ENCODE measurements at places on chromosomes 13 and 19.

DNA sequence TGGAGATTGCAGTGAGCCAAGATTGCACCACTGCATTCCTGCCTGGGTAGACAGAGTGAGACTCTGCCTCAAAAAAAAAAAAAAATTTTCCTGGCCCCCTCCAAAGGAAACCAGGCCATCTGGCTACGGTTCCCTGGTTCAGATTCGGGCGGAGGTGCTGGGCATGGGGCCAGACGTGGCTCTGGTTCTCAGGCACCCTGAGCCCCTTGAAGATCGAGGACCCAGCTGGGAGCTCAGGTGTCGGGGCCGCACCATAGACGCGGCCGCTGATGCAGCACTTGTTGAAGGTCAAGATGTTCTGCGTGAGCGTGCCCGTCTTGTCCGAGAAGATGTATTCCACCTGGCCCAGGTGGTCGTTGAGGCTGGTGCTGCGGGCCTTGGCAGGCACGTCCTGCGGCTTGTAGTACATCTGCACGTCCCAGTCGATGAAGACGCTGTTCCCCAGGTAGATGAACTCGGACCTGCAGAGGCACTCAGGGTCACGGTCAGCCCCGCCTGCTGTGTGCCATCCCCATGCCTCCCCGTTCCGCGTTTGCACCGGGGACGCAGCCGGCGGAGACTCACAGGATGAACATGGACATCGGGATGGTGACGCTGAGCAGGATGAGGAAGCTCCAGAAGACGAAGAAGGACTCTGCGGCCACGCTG lies 12.3 kb downstream of the ATP8B3 start:
- no peak for DNase-seq

DNA sequence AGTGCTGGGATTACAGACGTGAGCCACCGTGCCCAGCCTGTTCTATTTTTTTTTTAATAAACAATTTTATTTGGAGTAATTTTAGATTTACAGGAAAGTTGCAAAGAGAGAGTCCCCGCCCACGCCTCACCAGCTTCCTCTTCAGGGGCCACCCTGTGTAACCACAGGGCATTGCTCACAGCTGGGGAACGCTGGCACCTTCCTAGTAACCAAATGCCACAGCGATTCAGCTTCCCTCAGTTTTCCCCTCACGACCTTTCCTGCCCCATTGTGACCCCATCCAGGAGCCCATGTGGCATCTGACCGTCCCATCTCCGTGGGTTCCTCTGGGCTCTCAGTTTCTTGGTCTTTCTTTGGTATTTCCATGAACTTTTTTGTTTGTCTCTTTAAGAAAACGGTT lies 83.9 kb downstream of the GNG7 start:
- DNase-seq, result no peak

DNA sequence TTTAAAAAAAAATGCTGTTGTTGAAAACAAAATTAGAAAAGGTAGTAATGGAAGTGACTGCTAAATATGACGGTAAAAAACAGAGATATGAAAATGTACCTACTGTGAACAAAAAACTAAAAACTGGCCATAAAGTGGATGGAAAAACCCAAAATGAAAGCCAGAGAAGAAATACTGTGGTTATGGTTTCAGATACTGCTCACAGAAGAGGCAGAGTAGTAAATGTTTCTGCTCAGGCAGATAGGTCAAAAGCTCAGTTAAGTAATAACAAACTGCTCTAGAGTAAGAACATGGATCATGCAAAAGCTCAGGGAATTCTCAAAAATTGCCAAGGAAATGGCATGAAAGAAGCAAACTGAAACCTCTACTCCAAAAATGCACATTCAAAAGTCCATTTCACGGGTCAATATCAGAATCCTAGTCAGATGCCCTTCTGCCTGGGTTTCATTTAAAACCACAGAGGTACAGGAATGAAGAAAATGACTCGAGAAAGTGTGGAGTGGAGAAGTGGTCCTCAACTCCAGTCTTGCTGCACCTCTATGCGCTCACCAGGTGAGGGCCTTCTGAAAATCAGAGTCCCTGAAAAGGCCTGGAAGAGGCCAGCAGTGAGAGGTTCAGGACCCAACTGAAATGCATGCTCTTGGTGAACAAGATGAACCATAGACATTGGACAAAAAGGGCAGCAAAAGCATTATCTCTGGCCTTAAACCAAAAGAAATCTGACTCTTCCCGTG lies 315.0 kb upstream of the SPRY2 start:
- DNase-seq, result no peak

DNA sequence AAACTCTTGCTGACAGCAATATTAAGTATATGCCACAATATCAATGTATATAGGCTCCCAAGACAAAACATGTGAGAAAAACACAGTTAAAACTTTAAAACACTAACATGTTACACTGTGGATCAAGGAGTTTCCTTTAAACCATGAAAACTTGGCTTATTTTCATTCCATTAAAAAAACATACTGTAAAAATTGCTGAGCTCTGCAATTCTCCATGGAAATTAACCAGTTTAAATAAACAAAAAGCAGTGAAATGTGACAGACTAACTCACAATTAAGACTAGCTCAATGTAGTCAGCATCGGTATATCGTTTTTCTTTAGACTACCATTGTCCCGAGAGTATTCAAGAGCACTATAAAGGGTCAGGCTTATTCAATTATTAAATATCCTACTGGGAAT lies 930.5 kb upstream of the SLITRK1 start:
- DNase-seq, result no peak

DNA sequence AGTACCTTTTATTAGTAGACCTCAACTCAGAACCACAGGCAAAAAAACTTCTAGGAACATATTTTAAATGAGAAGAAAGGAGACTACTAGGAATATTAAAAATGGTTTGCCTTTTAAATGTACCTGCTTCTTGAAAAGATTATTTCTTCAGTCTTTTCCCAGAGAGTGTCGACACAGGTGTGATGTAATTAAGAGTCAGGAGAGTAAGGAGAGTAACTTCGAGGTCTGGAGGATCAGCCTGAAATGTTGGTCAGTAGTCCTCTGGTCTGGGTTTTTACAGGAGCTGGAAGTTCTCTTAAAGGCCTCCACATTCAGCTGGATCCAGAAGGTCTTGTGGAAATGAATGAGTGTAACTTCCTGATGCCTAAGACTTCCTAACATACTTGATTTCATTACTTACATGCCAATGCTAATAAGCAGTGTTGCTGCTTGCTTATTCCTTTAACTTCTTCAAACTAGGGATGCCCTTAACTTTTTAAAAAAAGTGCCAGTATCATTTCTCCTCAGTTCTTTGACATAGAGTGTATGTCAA lies at the start of gene KCTD4:
KCTD4 (minus strand) TSS at position 345 of the 532 bp plus-strand sequence. CDS start 6,478 bp downstream, outside the sequence.
- no peak for DNase-seq

GRCh38 chr19:17049711-17050280 lies 23.2 kb upstream of the CPAMD8 start:
- DNase-seq, result no peak

GRCh38 chr19:13808856-13809255 lies 13.6 kb downstream of the ZSWIM4 start:
- no peak for DNase-seq

DNA sequence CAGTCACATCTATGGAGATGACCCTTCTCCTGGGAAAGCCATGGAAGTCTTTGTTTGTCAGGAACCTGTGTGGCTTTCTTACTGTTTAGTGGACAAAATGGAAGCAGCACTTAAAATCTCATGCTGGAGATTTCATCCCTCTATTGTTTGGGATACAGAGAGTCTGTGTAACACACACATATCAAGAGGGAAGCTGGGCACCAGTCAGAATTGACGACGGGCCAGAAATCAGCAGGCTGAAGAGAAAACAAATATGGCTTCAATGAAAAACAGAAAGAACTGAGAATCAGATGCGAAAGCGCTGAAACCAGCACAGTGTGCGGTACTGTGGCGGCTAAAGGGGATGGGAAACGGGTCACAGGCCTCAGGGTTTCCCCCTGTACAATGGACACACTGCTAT lies 72.2 kb upstream of the WASF3 start:
- no peak for DNase-seq

- no peak for DNase-seq
These were observed 37.0 kb downstream of the SLC25A30 start for GRCh38 chr13:45381196-45381595.

All from brain pericyte (primary cell).